ENCODE measurements at places on chromosomes 6 and 20. TPM values are rescaled to one million over a fixed set of nuclear protein-coding genes. Genes with fewer than 3 reads are reported as not detected.

FOXC1 gene
- total RNA-seq, result not detected

CFB gene
- total RNA-seq, result not detected

C6orf15 gene
- total RNA-seq, result not detected

ZC2HC1B gene
- total RNA-seq, result not detected

PHACTR1 gene
- total RNA-seq, result 0.12 TPM

NEU1 gene
- 23.7 TPM for total RNA-seq

DEF6 gene
- 219 TPM for total RNA-seq

OPN5 gene
- total RNA-seq, result not detected
